ENCODE measurements at places on chromosomes 4 and X. TPM values are rescaled to one million over a fixed set of nuclear protein-coding genes. Genes with fewer than 3 reads are reported as not detected.

DNA sequence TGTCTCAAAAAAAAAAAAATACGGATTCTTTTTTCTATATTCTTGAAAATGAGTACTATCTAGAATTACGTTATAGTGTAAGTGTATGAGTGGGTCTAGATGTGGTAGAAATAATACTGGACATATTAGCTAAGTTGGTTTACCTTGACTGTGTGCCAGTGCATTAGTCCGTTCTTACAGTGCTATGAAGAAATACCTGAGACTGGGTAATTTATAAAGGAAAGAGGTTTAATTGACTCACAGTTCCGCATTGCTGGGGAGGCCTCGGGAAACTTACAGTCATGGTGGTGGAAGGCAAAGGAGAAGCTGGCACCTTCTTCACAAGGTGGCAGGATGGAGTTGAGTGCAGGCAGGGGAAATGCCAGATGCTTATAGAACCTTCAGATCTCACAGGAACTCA is 92.4 kb downstream of the ARHGAP10 start:
- DNase-seq = no peak

GLRB gene
- total RNA-seq = 0.27 TPM

DNA sequence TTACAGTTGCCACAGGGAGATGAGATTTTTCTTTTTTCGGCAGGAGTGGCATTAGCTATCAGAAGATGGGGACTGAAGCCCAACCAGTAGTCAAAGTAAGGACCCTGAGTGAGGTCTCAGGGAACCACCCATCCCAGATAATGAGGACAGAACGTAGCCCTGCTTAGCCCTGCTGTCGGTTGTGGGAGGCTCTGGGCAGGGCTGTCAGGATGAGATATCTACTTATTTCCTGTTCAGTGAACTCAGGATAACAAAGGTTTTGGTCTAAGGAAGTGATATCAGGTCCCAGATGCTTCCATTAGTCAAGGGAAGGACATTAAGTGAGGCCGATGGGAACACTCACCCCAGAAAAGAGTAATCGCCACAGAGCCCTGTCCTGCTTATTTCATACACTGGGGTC is 2.3 kb downstream of the MAGEB16 start:
- no peak for DNase-seq

DNA sequence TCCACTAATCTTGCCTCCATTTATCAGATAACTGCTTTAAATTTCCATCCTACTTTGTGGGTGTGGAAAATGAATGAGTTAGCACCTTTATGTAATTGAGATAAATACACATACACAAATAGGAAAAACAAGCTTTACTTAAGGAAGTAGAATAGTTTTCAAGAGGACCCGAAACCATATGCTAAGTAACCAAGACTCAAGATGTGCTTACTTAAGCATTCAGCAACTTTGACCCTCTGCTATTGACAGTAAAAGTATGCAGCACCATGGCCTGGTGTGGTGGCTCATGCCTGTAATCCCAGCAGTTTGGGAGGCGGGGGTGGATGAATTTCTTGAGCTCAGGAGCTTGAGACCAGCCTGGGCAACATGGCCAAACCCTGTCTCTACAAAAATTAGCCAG is 29.9 kb downstream of the RNF175 start:
- no peak for DNase-seq

CXCR3 gene
- total RNA-seq = not detected

DNA sequence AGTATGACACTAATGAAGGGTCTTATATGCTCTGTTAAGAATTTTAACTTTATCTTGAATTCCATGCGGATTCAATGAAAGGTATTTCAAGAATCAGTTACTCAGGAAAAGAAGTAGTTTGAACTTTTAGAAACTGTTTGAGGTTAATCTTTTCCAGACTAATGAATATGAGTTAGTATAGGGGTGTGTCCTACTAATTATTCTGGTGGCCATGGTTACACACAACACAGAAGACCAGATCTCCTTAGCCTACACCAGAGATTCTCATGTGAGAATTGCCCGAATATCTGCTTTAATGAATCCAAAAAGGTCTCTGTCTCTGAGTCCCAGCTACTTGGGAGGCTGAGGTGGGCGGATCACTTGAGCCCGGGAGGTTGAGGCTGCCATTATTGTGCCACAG is 100.4 kb downstream of the MMRN1 start:
- no peak for DNase-seq

- DNase-seq = no peak
Observed at GRCh38 chr4:186013419-186014186, 55.4 kb upstream of the TLR3 start.
